H1 (cell line): ENCODE measurements at places on chromosomes 12 and 14. TPM values are rescaled to one million over a fixed set of nuclear protein-coding genes. Genes with fewer than 3 reads are reported as not detected.

DNA sequence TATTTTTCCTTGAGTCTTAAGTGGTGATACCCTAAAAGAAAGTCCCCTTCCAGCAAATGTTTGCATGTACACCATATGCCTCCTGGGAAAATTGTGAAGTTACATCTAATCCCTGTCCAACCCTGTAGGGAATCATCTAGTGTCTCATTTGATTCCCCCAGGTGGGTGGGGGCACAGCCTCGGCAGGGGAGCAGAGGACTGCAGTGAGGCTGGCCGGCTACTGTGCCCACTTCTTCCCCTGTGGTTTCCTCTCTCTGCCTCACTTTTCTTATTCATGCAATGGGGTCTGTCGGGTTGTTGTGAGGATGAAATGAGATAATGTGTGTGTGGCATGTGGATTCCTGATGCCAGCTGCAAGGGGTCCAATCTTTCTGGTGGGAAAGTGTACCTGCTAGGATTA lies 6.0 kb downstream of the PAPLN start:
- DNase-seq = no peak

The PCK2 gene
- 79.3 and 81.9 TPM in 2 replicates for total RNA-seq

DNA sequence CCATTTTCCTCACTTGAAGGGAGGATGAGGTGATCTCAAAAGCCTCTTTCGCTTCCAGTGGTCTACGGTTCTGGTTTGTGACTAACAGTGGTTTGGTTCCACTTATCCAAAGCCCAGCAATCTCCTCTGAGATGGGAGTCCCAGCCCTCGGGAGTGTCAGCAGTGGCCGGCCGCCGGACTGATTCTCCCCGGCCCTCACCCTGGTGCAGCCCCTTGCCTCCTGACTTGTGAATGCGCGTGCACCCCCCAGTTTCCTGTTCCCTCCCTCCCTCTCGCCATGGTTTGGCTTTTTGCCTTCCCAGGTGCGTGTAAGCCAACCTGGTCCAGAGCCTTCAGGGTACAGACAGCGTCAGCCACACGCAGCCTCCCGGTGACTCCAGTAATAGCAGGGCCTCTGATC lies 74.5 kb downstream of the B4GALNT3 start:
- DNase-seq = no peak

DNA sequence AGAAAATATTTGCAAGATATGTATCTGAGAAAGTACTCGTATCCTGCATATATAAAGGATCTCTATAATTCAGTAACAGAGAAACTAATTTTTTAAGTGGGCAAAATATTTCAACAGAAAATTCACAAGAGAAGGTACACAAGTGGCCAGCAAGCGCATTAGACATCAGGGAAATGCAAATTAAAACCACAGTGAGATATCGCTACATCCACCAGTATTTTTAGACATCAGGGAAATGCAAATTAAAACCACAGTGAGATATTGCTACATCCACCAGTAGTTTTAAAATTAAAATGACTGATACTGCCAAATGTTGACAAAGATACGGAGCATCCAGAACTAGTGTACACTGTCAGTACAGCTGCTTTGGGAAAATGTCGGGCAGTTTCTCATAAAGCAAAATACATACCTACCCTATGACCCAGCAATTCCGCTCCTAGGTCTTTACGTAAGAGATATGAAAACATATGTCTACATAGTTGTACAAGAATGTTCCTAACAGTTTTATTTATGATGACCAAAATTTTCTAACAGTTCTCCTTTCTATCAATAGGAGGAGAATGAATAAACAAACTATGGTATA lies 2.8 kb upstream of the KCNK13 start:
- DNase-seq = no peak

DNA sequence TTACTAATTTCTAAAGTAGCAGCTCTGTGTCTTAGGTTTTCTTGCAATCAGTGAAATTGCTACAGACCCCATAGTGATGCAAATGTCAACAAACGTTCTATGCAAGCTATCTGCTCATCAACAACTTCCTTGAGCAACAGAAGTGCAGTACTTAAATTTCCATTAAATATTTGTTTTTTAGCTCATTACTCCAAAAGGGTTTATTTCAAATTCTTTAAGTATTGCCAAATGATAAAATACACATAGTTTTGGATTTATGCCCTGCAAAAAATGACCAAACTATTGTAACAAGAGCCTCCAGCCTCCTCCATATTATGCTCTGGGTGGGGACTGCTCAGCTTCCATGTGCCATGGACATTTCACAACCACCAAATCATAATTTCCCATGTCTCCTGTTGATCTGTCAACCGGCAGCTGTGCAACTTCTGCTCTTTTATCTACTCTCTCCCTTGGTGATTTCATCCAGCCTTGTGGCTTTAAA lies 4.4 kb downstream of the BDKRB1 start:
- DNase-seq = no peak

DNA sequence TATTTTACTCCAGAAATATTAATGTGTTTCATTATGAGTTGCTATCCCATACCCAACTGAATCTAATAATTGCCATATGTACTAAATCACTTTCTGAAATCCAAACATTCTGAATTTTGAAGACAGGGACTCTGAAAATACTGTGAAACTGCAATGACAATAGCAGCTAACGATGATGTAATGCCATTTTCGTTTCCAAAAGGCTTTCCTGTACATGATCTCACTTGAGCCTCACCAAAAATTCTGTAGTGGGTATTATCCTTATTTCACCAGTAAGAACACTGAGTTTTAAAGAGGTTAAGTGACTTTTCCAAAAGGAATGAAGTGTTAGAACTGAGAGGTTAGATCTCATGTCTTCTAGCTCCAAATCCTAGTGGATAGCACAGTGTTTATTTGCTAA lies 133.3 kb downstream of the FLRT2 start:
- DNase-seq = no peak

- no peak for DNase-seq
Measured at GRCh38 chr12:9039397-9039977, 50.1 kb downstream of the KLRG1 start.

DNA sequence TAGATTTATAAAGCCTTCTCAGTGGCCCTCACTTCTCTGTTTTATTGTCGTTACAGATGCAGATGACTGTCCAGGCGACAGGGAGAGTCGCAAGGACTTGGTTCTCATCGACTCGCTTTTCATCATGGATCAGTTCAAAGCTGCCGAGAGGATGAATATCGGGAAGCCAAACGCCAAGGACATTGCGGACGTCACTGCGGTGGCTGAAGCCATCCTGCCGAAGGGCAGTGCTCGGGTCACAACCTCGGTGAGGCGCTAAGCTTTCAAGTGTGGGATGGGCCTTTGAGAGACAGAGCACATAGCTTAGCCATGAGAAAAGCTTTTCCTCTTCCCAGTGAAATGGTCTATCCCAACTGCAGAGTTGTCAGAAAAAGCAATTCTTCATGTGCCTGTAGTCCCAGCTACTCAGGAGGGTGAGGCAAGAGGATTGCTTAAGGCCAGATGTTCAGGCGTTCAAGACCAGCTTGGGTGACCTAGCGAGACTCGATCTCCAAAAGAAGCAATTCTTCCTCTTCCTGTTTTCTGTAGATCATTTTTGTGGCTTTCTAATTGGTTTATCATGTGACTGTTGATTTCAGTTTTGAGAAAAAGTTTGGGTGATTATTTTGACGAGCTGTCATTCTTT lies 56.4 kb downstream of the EP400 start:
- no peak for DNase-seq
